ENCODE measurements at places on chromosomes 1 and 21. TPM values are rescaled to one million over a fixed set of nuclear protein-coding genes. Genes with fewer than 3 reads are reported as not detected.

DNA sequence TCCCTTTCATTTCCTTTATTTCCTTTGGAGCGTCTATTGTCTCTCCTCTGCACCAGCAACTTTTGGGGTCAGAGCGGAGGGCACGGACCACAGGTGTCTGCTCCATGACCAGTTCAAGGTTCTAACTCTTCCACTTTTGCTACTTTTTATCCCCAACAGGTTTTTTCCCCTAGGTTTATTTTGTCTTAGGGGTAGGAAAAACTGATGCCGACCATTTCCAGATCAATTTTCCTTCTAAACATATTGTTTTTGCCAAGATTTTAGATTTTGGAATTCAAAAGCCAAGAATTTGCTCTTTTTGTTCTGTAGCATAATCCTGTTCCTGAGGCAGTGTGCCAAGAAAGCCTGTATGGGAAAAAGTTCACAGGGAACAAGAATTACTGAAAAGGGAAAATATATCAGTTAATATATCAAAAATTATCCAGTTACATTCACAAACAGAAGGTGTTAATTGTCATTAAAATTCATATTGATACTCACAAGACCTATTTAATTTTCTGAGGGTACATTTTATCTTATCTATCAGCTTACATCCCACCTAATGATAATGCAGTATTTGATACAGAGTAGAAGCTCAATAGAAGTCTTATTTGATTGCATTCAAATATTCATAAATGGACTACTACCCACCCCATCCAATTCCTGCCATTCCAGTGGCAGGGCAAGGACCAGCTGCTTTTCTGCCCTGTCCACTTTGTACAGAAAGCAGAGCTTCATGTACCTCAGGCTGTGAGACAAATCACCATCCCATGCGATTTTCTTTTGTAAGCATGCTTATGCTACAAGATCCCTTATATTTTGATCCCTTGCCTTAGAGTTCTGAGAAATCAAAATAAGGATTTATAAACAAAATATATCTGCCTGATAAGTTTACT is 31.2 kb downstream of the TSEN15 start:
- no peak for DNase-seq
- no peaks in the 10 kb centered on the region for H3K27me3 ChIP-seq
- H3K36me3 ChIP-seq = peaks cover 4% of the 10 kb centered on the region
- no peak overlapping the region for H3K27ac ChIP-seq

DNA sequence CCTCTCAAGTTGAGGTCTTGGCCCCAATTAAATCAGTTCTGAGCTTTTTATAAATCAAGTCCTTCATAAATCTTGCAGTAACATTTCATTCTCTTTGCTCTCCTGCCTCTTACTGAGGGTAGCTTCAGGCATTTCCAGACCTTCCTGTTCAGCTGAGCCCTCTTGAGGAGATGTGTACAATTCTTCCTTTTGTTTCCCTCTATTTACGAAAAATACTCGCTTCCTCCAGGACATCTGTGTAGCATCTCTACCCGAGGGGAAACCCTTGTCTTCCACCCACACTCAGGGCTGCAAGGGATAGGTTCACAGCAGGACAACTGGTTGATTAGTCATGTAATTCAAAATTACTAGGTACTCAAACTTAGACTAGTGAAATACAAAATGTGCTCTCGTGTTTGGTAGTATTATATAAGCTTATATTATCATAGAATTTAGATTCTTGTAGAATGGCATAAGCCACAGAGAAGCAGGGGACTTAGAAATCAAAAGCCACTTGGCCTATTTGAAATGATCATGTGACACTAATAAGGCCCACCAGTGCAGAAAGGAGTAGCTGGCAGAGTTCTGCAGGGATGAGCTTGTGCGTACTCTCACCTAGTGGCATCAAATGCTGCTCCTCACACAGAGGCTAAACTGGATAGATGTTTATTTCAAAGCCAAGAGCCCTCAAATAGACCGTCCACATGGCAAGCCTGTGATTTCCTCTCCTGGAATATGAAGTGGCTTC is 126.7 kb downstream of the GDAP2 start:
- DNase-seq = no peak
- H3K27ac ChIP-seq = no peak overlapping the region
- H3K4me1 ChIP-seq = no peaks in the 10 kb centered on the region
- H3K4me3 ChIP-seq = no peak overlapping the region
- H3K36me3 ChIP-seq = no peaks in the 10 kb centered on the region

DNA sequence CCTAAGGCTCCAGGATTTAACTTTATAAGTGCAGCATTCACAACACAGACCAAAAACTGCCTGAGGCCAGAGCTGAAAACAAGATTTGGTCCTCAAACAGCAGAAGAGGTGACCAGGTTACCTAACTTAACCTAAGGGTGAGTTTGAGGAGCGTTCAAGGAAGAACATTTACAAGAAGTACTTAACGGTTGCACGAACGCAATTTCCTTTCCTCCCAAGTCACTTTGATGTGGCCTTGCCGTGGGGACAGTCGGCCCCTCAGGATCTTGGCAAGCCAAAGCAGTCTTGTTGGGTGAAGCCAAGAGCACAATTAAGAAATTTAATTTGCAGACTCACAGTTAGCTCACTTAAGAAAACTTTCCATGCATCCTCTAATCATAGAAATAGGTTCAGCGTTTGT is 202.6 kb upstream of the COA6 start:
- H3K36me3 ChIP-seq = no peaks in the 10 kb centered on the region
- no peak overlapping the region for H3K4me3 ChIP-seq
- DNase-seq = no peak
- peaks cover 4% of the 10 kb centered on the region for H3K4me1 ChIP-seq
- no peak overlapping the region for H3K27ac ChIP-seq
- no peaks in the 10 kb centered on the region for H3K27me3 ChIP-seq

GRCh38 chr1:216905137-216905536 is 181.9 kb upstream of the ESRRG start:
- no peak overlapping the region for H3K27ac ChIP-seq
- H3K27me3 ChIP-seq = no peaks in the 10 kb centered on the region
- no peaks in the 10 kb centered on the region for H3K36me3 ChIP-seq
- no peaks in the 10 kb centered on the region for H3K4me1 ChIP-seq
- H3K4me3 ChIP-seq = no peak overlapping the region

DNA sequence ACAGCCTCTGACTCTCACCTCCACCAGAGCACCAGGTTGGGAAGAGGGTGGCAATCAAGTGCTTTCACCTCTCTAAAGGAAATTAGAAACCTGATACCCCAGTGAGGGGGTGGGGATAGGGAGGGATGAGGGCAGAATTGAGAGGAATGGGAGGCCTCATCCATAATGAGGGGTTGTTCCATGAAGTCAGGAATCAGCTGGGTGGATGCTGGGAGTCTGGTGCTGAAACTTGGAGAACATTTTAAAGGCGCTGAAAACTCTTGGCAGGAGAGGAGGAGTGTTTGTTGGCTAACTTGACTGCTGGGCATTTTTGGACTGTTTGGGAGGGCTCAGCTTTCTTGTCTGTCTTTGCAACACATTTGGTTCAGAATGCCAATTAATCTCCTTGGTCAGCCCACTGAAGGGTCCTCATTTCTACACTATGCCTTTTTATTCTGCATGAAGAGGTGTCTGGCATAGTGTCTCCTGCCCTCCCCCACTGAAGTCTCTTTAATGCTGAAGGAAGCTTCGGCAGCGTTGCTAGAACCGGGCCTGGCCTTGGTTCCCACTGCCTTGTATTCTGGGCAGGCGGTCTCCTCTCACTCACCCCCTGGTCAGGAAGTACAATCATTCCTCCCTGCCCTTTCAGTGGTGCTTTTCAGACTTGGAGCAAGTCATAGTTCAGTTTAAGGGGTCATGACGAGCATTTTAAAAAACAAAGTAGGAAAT is 2.2 kb downstream of the PHGDH start:
- H3K4me1 ChIP-seq = peaks cover 9% of the 10 kb centered on the region
- H3K4me3 ChIP-seq = no peak overlapping the region
- H3K36me3 ChIP-seq = no peaks in the 10 kb centered on the region
- H3K27ac ChIP-seq = no peak overlapping the region

The CTSS gene
- 685 TPM for total RNA-seq

The S100A14 gene
- total RNA-seq = not detected

The SLC35F3 gene
- total RNA-seq = not detected
